ENCODE measurements at places on chromosomes 2 and 18.

- DNase-seq, result no peak
Measured at GRCh38 chr18:13500227-13500865, 226.0 kb downstream of the FAM210A start.

DNA sequence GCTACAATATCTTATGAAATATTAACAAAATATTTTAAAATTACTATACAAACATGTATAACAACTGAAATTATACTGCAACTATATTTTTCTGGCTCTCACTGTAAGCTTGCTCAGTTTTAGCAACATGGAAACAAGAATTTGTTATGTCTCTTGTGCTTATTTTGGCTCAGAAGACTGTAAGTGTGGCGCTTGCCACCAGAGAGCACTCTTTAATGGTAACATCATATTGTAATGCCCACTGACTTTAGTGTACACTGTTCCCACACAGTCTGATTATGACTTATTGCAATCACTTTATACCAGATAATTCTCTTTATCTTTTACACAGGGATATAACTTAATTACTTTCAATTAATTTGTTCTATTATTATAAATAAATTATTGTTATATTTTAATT, 1500.6 kb upstream of the TMEFF2 start:
- DNase-seq, result no peak

DNA sequence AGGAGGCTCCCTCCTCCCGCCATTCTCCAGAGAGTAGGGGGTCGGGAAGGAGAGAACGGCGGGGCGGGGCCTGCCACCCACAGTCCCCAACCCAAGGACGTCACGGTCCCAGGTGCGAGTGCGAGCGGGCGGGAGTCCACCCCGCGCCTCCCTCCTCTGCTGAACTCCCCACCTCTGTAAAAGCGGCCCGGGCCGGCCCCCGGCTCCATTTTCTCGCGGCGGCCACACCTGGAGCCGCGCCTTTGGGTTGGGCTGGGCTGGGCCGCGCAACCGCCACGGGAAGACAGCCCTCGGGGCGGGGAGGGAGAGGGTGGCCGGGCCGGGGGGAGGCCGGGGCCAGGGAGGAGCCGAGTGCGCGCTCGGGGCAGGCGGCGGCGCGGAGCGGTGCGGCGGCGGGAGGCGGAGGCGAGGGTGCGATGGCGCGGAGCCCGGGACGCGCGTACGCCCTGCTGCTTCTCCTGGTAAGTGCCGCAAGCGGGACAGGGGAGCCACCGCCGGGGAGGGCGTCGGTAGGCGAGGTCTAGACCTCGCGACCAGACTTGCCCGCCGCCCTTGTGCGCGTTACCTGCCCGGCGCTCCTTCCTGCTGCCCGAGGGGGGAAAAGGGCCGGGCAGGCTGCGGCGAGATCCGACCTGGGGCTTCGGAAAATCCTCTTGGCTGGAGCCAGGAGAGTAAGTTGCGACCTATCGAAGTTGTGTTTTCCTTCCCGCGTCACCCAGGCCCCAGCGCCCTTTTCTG, at the start of gene DSG2:
TSS of gene DSG2 (plus strand) at position 342 of the 738 bp plus-strand sequence. CDS start at position 417, 75 bp downstream.
- DNase-seq, result no peak

- DNase-seq, result no peak
Measured at GRCh38 chr2:159891917-159892730, 94.1 kb upstream of the CD302 start.

DNA sequence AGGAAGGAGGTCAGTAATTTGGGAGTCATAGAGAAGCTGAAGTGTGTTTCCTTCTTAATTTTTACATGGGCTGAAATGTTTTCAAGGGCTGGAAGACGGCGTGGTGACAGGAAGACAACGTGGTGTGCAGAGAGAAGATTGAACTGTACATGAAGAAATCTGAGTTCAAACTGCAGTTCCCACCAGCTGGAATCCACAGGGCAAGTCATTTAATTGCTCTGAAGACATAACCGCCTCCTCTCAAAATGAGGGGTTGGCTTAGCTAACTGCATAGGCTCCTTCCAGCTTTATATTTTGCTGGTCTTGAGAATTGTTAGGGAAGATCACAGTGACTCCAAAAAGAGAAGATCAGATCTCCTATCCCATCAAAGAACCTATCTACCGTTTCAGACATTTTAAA, 103.9 kb downstream of the SLC8A1 start:
- DNase-seq, result no peak

- DNase-seq, result peak; percentile 76
Measured at GRCh38 chr2:68714866-68715265, 19.7 kb upstream of the ARHGAP25 start.

- no peak for DNase-seq
Measured at GRCh38 chr2:23401427-23402204, 16.6 kb downstream of the KLHL29 start.

DNA sequence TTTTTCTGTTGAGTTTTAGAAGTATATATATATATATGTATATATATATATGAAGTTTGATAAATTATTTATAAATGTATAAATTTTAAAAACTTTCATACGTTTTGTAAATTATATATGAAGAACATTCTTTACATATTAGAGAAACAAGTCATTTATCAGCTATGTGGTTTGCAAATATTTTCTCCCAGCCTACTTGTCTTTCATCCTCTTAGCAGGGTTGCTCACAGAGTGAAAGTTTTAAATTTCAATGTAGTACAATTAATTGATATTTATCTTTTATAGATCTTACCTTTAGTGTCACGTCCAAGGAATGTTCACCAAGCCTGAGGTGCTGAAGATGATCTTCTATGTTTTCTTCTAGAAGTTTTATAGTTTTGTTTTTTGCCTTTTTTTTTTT, 78.3 kb upstream of the HS6ST1 start:
- no peak for DNase-seq

DNA sequence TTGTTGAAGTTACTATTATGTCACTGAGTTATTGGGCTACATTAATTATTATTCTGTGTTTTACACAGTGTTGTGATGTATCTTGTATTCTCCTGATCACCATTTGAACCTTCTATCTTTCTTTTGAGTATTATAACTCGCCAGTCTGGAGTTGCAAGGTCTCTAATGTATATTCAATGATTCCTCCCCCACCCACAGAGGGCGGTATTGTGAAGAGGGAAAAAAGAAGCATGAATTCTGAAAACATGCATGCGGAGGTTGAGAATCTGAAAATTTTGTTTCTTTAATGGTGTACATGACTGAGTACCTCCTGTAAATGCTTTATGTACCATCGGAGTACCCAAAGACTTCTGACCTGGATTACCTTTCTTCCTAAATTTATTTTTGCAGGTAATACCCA, 266.6 kb downstream of the NR4A2 start:
- no peak for DNase-seq

- no peak for DNase-seq
Measured at GRCh38 chr18:22337306-22337705, 80.4 kb downstream of the CTAGE1 start.

DNA sequence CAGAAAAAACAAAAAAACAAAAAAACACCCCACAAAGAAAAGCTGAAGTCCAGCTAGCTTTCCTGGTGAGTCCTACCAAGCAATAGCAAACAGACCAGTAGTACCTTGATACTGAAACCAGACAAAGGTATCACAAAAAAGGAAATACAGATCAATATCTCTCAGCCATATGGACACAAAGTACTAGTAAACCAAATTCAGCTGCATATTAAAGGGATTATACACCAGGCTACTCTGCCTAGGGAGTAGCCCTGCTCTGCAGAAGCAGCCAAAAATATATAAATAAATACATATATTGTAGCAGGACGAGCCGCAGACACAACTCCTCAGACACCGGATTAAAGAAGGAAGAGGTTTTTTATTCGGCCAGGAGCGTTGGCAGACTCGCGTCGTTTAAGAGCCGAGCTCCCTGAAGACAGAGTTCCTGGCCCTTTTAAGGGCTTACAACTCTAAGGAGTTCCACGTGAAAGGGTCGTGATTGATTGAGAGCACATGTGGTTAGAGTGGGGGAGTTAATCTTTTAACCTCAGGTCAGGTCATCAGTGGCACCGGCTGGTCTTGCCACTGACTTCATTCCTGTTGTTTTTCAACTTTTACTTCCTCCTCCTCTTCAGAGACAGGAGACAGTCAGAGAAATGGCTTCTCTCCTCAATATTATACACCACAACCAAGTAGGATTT, 38.4 kb upstream of the DTNB start:
- no peak for DNase-seq

GRCh38 chr2:121343191-121343590, 58.2 kb upstream of the TFCP2L1 start:
- no peak for DNase-seq

DNA sequence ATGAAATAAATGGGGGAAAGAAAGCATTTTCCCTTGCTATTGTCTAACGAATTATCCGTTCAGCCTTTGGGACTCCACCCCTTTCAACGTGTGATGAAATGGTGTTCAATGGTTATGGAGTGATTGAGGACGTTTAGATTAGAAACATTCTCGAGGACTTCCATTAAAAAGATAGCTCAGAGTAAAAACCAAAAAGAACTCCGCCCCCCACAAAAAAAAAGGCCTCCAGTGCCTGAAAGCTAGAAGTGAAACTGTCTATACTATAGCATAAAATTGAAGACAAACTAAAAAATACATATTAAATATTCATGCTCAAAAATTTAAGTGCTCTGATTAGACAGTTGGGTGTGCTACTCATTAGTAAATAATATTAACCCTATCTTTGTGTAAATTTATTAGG, 3.0 kb upstream of the ZNF516 start:
- no peak for DNase-seq

- no peak for DNase-seq
Measured at GRCh38 chr2:120331903-120332302, 14.0 kb upstream of the INHBB start.

- DNase-seq, result no peak
Measured at GRCh38 chr2:3535794-3536681, 16.7 kb upstream of the ADI1 start.

- no peak for DNase-seq
Measured at GRCh38 chr2:220046507-220046906, 419.1 kb downstream of the SLC4A3 start.
